Left colon (tissue), 2 donors: ENCODE measurements at places on chromosomes 5 and 9. TPM values are rescaled to one million over a fixed set of nuclear protein-coding genes. Genes with fewer than 3 reads are reported as not detected.

The HRH2 gene
- total RNA-seq: 0.84 TPM

The STARD4 gene
- total RNA-seq: 37.5 TPM

The SPACA9 gene
- total RNA-seq: 1.2 TPM

GRCh38 chr9:135903786-135904520, 3.4 kb downstream of the CAMSAP1 start:
- DNase-seq: no peak

The ANKRD18B gene
- total RNA-seq: not detected

The SOX30 gene
- 0.28 TPM for total RNA-seq

DNA sequence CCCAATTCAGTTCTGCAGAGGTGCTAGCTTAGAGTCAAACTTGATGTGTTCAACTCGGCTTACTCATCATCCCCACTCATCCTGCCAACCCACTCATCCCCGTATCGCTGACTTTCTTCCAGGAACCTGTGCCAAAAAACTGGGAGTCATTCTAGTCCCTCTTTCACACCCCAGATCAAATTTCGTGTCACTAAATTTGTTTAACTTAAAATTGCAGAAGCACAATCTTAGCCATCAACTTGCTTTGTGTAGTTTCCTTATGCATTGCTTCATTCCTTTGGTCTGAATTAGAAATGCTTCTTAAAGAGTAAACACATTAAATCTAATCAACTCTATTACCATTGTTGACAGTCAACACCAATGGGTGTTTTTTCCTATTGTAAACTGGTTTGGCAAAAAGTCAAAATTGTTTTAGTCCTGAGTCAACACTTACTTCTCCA, 162.4 kb downstream of the TTC39B start:
- DNase-seq: no peak

DNA sequence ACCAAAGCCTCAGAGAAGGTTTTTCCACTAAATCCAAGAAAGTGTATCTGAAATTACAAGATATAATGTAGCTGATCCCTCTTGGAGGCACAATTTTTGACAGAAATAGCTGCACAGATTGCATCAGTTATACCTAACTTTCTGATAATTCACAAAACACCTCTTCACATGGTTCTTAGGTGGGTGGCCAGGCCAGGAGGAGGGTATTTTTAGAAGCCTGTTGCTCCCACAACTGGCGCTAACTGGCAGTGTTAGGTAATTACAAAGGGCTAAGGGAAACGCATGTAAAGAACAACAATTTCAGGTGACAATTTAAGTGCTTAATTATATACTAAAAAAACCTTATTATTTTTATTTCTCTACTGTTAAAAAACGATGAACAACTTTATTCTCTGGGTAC, 247.9 kb downstream of the BNC2 start:
- no peak for DNase-seq

The SLC6A19 gene
- 5.8 TPM for total RNA-seq

DNA sequence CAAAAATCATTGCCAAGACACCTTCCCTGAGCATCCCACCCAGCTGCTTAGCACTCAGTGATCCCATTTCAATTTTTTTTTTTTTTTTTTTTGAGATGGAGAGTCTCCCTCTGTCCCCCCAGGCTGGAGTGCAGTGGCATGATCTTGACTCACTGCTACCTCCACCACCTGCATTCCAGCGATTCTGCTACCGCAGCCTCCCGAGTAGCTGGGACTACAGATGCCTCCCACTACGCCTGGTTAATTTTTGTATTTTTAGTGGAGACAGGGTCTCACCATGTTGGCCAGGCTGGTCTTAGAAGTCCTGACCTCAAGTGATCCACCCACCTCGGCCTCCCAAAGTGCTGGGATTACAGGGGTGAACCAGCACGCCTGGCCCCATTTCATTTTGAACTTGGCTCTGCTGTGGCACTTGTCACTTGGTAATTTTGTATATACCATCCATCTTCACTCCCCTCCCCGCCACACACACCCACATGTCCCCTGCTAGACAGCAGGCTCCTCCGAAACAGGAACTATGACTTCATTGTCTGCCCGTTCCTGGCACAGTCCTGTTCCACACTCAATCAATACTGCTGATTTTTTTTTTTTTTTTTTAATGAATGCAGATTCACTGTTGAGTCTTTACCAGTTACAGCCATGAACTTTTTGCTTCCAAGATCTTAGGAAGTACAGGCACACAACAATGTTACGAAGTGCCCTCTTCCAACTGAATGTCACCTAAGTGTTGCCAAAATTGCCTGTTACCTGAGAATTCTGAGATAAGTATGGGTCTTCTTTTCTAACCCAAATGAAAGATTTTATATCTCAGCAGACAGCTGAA, 17.3 kb upstream of the ZBTB34 start:
- DNase-seq: no peak

The NUTM2G gene
- total RNA-seq: not detected

DNA sequence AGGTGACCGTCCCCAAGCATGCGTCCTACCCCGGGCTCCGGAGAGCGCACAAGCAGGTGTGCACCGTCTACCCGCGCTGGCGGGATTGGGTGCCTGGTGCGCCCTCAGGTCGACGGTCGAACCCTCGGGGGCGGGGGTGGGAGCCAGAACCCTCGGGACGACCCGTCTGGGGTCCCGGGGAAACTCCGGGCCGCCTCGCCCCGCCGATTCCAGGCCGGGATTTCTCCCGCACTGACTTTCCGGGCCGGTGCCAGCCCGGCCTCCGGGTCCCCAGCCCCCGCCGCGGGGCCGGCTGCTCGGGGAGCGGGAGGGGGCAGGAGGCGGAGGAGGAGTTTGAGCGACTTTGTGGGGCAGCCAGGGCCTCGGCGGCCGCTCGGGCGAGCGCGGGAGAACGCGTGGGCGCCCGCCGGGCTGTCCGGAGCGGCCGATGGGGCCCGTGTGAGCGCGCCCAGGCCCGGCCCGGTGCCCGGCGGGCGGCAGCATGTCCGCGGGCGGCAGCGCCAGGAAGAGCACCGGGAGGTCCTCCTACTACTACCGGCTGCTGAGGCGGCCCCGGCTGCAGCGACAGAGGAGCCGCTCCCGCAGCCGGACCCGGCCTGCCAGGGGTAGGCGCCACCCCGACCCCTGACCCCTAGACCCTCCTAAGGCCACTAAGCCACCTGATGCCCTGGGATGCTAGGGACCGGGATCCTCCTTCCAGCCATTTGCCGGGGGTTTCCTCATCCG, at the start of gene DAB2IP:
Gene DAB2IP (plus strand): TSS at position 340 of the 726 bp plus-strand sequence. CDS start 142 bp downstream, at position 482.
- peak; percentile 72 for DNase-seq

DNA sequence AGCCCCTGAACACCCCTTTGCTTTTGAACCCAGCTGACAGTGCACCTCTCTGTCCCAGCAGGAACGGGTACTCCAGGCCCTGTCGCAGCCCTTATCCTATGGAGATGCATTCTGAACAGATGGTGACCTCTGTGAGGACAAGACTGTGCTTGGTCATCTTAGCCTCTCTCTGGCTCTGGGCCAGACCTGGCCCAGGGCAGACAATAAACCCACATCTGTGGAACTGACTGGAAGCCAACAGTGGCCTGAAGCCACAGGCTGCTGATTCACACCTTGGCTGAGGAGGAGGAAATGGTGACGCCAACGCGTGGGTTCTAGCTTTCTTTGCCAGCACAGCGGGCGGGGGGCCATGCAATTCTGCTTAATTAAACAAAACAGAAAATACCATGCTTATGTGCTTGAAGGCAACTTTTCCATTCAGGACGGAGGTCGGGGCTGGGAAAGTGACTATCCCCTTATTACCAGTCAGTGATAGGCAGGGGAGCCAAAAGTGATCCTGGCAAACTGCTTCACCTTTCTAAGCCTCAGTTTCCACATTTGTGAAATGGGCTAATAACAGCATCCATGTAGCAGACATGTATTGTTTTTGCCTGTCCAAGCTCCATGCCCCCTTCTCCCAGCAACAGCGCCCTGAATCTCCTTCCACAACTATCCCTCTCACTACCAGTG, 10.8 kb downstream of the SH3PXD2B start:
- peak; percentile 56 for DNase-seq

The ABO gene
- 77.6 TPM for total RNA-seq

- no peak for DNase-seq
These were observed 156.0 kb upstream of the MAST4 start for GRCh38 chr5:66440202-66440680.

- no peak for DNase-seq
These were observed 34.9 kb downstream of the TARS1 start for GRCh38 chr5:33475706-33476105.

DNA sequence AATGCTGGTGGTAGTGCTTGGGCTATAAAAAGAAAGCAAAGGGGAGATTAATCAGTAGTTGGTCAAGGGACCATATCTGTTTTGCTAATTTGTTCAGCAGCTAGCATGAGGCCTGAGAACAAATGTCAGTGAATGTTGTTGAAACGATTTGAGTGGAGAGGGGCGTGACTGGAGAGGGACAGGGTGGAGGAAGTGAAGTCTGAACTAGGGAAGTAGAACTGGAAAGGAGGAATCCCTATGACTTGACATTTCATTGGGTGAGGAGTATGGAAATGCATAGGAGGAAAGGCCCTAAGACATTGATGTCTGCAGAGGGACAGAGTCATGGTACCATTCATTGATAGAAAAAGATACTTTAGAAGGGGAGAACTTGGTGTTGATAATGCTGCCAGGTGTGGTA, 19.7 kb downstream of the TLE4 start:
- no peak for DNase-seq

DNA sequence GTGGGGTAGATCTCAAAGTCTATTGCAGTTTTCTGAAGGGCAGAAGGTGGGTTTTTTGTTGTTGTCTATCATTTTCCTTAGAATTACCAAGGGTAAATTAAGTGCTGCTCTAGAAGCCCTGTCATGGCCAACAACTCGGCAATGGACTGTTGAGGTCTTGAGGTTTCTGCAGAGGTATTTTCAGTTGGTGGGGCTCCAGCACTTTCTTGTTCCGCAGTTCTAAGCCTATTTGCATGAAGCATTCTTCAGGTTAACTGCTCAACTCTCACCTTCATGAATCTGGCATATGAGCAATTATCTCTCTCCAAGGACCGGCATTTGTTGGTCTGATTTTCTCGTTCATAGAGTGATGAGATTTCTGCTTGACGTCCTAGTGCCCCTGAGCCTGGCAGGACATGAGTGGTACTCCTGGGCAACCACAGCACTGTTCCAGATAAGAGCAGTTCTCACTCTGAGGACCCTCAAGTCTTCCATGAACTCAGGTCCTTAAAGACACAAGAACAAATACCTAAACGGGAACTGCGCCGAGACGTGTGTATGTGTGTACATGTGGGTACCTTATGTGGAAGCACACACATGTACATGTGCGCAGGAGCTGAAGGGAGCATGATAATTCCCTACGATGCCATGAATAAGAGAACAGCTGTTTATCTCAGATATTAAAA, 544.5 kb downstream of the CSNK1G3 start:
- no peak for DNase-seq

DNA sequence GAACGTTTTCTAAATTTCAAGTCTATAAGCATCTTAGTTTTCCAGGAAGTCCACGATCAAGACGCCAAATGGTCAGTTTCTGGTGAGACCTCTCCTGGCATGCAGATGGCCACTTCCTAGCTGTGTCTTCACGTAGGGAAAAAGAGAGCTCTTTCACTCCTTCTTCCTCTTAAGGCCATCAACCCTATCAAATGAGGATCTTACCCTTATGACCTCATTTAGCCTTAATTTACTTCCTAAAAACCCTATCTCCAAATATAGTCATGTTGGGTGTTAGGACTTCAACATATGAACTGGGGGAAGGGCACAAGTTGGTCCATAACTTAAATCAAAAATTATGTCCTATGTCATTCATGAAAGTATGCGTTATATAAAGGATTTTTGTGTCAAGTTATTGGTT, 229.5 kb downstream of the ARL15 start:
- DNase-seq: no peak

GRCh38 chr5:172768573-172769341, 2.2 kb downstream of the DUSP1 start:
- DNase-seq: no peak

The PTAR1 gene
- total RNA-seq: 52.7 TPM

DNA sequence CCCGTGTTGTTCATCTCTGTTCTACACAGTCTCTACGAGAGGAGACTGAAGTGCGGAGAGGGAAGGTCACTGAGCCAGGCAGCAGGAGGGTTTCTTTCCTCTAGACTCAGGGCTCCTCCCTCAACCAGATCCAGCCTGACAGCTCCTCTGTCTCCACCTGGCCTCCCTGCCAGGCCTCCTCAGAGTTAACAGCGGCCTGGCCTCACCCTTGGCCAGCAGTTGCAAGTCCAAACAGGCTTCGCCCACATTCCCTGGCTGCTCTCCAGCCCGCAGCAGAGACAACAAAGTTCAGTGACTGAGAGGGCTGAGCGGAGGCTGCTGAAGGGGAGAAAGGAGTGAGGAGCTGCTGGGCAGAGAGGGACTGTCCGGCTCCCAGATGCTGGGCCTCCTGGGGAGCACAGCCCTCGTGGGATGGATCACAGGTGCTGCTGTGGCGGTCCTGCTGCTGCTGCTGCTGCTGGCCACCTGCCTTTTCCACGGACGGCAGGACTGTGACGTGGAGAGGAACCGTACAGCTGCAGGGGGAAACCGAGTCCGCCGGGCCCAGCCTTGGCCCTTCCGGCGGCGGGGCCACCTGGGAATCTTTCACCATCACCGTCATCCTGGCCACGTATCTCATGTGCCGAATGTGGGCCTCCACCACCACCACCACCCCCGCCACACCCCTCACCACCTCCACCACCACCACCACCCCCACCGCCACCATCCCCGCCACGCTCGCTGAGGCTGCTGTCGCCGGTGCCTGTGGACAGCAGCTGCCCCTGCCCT, at the start of gene HRCT1:
Gene HRCT1 (plus strand): TSS at position 291 of the 768 bp plus-strand sequence. CDS start 86 bp downstream, at position 377.
- DNase-seq: peak; percentile 95

GRCh38 chr5:37723162-37723961, 116.5 kb downstream of the GDNF start:
- no peak for DNase-seq

The NIM1K gene
- 0.20 TPM for total RNA-seq

DNA sequence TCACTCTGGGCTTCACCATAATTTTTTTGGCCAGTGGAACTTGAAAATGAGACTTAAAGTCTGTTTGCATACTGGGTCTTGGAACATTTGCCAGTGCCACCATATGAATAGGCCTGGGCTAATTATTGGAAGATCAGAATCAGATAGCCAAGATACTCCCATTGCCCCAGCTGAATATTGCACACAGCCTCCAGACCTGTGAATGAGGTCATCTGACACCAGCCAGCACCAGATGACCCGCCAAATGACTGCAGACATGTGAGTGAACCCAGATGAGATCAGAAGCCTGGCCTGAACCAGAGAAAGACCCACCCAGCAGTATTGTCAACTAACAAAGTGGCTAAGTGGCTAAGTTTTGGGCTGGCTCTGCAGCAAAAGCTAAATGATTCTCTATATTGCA, 220.5 kb upstream of the MPDZ start:
- DNase-seq: no peak

GRCh38 chr9:128409978-128410377, 10.7 kb upstream of the CERCAM start:
- no peak for DNase-seq
